Neural crest cell (in vitro differentiated cells): ENCODE measurements at places on chromosomes 7 and 10.

DNA sequence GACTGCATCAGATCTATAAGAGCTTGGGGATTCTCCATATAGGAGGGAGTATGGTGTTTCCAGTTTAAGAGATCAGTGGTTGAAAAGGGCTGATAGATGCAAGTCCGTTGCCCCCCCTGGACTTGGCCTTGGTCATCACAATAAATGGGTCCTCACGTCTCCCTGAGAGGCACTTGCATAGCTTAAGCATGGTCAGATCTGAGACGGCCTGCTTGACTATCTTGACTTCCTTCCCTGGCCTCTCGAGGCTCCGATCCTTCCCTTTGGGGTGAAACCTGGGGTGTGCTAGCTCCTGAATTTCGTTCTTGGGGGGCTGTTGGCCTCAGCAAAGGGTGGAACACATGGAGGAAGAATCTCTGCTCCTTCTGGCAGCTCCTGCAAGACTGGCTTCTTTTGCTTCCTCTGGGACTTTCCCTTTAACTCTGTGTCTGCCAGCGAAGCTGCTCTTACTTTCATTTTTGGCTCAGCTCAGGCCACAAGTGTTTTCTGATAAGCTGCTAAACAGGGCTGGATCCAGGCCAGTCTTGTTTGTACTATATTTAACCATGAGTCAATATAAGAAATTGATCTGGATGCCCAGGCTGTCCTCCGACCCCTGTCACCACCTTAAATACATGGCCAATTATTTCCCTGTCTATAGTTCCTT, 11.2 kb upstream of the ZNF485 start:
- no peak for DNase-seq

GRCh38 chr10:132503581-132504421, 33.8 kb upstream of the INPP5A start:
- DNase-seq = no peak

- no peak for DNase-seq
Observed at GRCh38 chr10:28674782-28675181, 2.5 kb upstream of the BAMBI start.

DNA sequence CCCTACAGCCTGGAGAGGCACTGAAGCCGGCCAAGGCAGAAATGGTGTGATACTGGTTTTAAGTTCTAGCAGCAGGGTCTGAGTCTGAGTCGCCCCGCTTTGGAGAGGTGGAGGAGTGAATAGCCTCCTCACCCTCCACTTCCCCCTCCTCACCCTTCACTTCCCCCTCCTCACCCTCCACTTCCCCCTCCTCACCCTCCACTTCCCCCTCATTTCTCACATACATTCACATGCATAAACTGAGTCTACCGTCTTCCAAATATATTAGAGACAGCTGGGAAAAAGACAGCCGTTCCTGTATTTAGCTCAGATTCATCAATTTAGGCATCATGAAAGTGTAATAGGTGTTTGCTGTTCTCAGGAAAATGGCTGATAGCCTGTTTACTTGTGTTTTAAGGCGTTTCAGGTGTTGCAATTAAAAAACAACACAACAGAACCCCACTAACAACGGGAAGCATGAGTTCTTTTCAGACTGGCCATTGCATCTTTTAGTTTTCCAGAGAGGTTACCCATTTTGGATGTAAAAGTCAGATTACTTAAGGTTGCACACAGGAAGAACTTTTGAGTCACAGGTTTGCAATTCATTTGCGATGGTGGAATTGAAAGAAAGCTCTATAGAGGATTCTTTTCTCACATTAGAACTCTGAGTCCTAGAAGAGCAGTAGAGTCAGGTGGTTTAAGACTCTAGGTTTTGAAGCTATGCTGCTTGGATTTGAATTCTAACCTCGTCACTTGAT, 861 bp downstream of the NRBF2 start:
- DNase-seq = no peak

- no peak for DNase-seq
Observed at GRCh38 chr10:70430493-70431445, 10.7 kb downstream of the NODAL start.

- no peak for DNase-seq
Observed at GRCh38 chr7:91789086-91789485, 91.4 kb downstream of the MTERF1 start.

GRCh38 chr10:120455606-120456005, 1.4 kb upstream of the PLPP4 start:
- no peak for DNase-seq

GRCh38 chr7:28747404-28747803, 210.7 kb downstream of the TRIL start:
- DNase-seq = no peak

- no peak for DNase-seq
Observed at GRCh38 chr7:14765731-14766130, 136.8 kb downstream of the DGKB start.
